ENCODE measurements at places on chromosomes 2 and 18.
A peak's percentile ranks its signal among the peaks of the same experiment; 100 is the strongest.

- DNase-seq = no peak
Observed at GRCh38 chr2:240464514-240465241, 29.2 kb downstream of the GPC1 start.

- DNase-seq = no peak
Observed at GRCh38 chr18:1173593-1173992, 268.9 kb downstream of the ADCYAP1 start.

DNA sequence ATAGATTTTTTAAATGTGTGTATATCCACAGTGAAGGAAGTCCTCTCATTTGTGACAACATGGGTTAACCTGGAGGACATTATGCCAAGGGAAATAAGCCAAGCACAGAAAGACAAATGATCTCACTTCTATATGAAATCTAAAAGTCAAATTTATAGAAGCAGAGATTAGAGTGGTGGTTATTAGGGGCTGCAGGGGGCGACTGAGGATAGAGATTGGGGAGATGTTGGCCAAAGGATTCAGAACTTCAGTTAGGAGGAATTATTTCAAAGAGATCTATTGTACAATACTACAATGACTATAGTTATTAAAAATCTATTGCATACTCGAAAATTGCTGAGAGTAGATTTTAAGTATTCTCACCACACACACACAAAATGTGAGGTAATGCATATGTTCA lies 252.4 kb upstream of the SLC39A10 start:
- no peak for DNase-seq

DNA sequence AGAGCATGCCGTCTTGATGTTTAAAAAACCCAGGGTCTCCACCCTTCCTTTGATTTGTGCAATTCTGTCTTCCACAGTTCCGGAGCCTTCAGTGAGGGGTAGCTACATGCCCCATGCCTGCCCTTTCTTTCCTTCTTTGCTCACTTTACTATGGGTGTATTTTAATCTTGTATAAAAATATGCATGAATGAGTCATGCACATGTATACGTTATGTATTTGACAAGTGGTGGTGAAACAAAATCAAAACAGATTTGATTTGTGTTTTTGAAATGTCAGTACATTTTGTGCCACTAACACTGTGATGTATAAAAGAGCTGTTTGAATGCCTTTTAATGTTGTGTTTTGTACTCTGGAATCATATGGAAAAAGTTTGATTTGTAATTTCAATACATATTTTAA lies 126.5 kb downstream of the RNF144A start:
- no peak for DNase-seq

GRCh38 chr2:141957827-141958450 lies 172.9 kb downstream of the LRP1B start:
- DNase-seq = no peak

DNA sequence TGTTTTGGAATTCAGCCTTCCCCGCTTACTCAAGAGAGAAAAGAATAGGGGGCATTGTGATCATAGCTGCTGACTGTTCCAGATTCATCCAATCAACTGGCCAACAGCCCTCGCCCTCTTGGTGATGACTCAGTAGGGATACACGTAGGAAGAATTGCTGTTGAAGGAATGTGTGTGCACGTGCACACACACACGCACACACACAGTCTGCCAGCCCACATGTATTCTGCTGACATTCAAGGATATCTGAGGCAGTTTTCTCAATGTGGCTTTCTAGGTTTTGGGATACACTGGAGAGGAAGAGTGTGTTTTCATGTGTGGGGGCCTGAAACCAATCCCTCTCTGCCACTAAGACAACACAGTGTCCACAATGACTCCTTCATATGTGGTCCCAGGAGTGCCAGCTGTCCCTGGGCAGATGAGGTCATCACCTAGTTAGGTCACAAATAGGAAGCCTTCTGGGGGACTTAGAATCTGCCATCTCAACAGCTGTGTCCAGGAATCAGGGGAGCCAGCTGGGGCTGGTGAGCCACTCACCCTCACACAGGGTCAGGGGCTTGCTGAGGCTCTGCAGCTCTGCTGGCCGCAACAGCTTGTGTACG lies 352.6 kb downstream of the SS18 start:
- DNase-seq = peak; percentile 95

DNA sequence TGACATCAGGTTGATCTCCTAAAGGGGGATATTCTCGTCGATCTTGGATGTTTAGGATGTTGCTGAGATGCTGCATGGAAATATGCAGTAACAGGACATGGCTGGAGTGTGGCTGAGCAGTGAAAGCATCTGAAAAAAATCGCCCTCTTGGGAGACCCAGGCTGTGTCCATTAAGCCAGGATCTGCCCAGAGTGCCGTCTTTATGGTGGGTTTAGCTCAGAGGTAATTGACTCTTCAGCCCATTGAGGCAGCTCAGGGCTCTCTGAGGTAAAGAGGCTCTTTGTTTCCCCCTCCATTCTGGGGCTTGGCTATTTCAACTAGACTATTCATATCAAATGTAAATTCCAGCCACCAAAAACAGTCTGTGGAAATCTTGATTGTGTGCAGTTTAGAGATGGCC lies 26.5 kb downstream of the OSBPL6 start:
- DNase-seq = no peak

DNA sequence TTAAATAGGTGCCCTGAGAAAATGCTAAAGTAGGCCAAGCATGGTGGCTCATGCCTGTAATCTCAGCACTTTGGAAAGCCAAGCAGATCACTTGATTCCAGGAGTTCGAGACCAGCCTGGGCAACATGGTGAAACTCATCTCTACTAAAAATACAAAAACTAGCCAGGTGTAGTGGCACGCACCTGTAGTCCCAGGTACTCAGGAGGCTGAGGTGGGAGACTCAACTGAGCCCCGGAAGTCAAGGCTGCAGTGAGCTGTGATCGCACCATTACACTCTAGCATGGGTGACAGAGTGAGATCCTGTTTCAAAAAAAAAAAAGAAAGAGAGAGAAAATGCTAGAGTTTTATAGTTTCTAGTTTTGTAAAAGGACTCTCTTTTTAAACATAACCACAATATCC lies 12.0 kb downstream of the ANKRD44 start:
- DNase-seq = no peak

GRCh38 chr2:149330127-149331022 lies at the start of gene LYPD6:
TSS of gene LYPD6 (plus strand) at chr2:149330587. CDS start at chr2:149437709, 107,122 bp downstream.
- peak; percentile 73 for DNase-seq

GRCh38 chr18:2360861-2361260 lies 210.4 kb downstream of the METTL4 start:
- no peak for DNase-seq

DNA sequence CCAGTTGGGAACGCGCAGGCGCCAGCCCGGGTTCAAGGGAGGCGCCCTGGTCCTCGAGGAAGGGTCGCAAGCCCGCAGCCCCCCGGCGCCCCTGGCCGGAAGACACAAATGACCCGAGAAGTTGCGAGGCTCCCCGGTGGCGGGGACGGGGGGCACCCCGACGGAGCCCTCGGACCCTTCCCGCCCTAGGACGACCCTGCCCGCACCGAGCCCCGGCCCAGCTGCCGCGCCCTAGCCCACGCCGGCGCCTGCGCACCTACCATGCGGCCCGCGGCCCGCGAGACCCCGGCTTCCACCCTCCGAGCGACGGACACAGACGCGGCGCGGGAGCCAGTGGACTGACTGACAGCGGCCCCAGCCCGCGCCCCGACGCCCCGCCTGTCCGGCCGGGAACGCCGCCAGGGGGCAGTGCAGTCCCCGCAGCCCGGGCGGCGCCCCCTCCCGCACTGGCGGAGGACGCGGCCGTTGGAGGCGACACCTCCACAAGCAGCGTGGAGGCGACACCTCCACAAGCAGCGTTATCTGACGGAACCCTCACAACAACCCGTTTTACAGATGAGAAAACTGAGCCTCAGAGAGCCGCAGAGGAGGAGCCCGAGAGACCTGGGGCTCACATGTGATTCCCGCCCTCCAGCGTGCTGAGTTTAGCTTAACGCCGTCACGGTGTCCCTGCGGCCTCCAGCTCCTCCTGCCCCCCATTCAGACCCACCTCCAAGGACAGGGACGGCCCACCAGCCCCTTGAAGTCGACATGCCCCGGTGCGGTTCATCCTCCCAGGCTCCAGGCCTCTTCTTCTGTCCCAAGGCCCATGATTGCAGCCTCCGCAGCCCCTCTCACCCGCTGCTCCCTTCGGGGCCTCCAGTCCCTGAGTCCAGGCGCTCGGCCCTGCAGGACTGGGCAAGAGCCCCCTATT lies at the start of gene NMUR1:
Gene NMUR1, minus strand, starts transcription at position 347 of the 913 bp plus-strand sequence. Its CDS starts 84 bp downstream, at position 263.
- DNase-seq = no peak

DNA sequence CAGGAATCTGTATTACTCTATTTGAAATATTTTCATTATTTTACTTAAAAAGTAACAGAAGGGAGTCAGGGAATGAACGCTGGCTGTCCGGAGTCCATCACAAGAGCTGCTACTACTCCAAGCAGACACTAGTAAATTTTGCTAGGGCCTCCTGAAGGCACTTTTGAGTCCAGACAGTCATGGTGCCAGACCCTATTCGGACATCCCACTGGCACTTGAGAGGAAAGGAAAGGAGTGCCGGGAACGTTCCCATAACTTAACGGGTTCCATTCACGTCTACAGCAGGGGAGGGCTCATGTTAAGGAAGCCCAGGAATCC lies 563 bp upstream of the GMCL1 start:
- no peak for DNase-seq

- no peak for DNase-seq
Observed at GRCh38 chr2:149908726-149909683, 321.4 kb upstream of the MMADHC start.

DNA sequence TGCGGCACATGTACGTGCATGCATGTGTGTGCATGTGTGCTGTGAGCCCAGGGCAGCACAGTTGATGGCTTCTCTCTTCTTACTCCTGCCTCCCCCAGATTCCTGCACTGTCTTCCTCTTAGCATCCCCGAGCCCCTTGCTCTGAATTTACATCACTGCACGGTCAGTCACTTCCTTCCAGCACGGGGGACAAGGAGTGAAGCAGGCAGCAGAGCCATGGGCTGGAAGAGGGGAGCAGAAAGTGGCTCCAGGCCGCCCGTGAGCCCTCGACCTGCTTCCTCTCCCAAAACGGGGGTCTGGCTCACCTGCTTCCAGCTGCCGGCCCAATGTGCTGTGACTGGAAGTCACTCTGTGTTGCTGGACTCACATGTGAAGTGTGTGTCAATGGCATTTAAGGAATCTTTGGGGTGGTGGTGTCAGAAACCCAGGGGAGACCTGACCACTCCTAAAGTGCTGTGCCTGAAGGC lies 106.1 kb downstream of the FAM210A start:
- no peak for DNase-seq

DNA sequence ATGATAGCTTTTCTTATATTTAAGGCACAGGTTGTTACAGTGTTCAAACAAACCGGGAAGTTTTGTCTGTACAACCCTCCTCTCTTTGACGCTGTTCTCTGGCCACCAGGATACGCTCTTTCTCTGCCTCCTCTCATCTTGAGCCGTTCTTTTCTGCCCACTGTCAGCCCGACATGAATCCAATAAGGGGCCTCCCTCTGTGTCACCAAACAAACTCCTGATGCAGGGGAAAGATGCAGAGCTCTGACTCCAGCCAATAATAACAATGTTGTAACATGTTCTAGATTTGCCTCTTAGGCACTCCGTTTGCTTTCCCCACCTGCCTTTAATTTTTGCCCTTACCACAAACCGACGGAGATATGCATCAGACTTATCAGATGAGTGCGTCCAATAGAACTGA lies 449.3 kb downstream of the SLC4A3 start:
- DNase-seq = no peak

DNA sequence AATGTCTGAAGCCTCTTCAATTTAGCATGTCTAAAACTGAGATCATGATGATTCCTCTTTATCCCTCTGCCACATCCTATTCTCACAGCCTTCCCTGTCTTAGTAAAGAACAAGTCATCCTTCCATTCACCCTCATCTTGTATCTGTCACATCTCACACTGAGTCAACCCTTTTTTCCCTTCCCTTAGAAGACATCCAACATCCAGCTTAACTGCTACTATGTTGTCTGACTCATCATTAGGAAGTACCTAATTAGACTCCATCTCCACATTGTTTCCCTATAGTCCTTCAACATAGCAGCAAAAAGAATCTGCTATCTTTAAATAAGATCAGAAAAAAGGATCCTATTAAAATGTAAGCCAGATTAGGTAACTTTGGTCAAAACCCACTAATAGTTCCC lies 85.2 kb upstream of the GRB14 start:
- no peak for DNase-seq

GRCh38 chr2:224565452-224566035 lies 19.6 kb downstream of the CUL3 start:
- DNase-seq = no peak

GRCh38 chr2:70732766-70733645 lies 35.0 kb downstream of the ADD2 start:
- DNase-seq = no peak

DNA sequence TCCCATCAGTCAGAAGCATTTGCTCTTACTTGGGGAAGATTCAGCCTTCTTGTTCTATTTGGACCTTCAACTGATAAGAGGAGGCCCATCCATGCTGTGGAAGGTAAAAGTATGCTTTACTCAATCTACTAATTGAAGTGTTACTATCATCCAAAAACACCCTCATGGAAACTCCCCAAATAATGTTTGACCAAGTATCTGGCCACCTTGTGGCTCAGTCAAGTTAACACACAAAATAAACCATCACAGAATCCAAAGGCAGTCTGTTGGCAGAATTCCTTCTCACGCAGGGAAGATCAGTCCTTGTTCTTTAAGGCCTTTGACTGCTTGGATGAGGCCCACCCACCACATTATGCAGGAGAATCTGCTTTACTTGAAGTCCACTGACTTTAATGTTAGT lies 531.2 kb upstream of the SMIM21 start:
- DNase-seq = no peak

DNA sequence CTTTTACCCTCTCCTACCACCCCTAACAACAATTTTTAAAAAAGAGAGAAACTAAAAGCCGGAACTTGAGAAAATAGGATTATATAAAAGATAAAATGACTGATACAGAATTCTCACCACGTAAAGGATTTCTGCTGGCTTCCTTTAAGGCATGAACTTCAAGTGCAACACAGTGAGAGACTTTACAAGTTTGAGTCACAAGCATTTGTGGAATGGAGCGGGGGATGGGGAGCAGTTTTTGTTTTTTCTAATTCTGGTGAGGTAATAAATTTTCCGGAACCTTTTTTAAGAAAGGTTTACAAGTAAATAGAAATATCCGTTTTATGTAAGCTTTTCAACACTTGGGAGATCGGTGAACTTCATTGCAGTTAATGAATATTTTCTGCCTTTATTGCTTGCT lies 1.8 kb upstream of the CDH2 start:
- no peak for DNase-seq

DNA sequence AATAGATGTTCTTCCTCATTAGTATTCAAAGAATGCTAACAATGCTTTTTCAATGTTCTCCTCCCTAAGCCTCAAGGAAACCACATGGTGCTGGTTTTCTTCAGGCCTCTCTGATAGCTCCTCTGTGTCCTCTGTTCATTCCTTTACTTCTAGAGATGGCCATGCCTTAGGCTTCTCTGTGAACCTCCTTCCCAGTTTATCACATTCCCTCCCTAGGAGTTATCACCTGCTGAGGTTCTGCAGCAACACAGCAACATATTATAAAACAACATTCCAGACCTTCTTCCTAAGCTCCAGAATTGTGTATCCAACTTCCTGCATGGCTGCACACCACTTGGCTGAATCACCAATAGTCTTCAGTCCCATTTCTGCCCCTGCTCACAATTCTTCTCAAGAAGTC lies 325.5 kb downstream of the IRS1 start:
- DNase-seq = no peak

- no peak for DNase-seq
Observed at GRCh38 chr2:176589287-176589686, 320.0 kb downstream of the MTX2 start.

GRCh38 chr2:144504218-144504641 lies 15.7 kb downstream of the ZEB2 start:
- no peak for DNase-seq
